ENCODE measurements at places on chromosomes 13 and 19. TPM values are rescaled to one million over a fixed set of nuclear protein-coding genes. Genes with fewer than 3 reads are reported as not detected.

The ANKLE1 gene
- total RNA-seq = 0.44 TPM

The B3GNT8 gene
- total RNA-seq = 2.2 TPM

The CRYL1 gene
- 18.3 TPM for total RNA-seq

The SPIB gene
- not detected for total RNA-seq

The CPT1C gene
- 14.1 TPM for total RNA-seq

The OR10H5 gene
- total RNA-seq = not detected

The NRTN gene
- 0.99 TPM for total RNA-seq

The TEX29 gene
- 0.20 TPM for total RNA-seq

The MATK gene
- total RNA-seq = 0.22 TPM

The KCNRG gene
- 5.9 TPM for total RNA-seq

DNA sequence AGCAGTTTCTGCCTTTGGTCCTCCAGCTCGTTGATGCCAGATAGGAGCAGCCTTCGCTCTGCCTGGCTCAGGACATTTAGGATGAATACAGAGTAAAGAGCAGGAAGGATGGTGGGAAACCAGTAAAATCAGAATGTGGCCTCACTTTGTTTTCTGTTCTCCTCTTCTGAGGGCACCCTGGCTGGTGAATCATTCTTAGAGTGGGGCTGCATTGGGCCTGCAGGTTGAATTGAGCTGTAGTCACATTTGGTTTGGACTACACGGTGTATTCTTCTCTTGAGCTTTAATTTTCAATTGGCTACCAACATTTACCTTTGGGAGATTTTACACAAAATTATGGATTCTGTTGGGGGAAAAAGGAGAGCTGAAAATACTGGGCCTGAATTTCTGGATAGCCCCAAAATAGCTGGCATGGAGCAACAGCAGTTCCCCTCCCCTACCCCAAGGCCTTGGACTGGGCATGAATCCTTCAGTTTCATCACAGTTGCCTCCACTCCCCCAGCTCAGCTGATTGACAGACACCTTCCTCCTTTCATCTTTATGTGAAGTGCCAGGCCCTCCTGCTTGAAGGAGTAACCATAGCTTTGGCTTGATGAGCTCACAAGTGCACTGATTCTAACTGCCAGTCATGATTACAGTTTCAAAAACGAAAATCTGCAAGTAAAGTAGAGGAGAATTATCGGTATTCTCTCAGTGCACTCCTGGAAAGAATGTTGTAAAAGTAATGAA is 24.3 kb downstream of the ERCC5 start:
- DNase-seq = no peak

DNA sequence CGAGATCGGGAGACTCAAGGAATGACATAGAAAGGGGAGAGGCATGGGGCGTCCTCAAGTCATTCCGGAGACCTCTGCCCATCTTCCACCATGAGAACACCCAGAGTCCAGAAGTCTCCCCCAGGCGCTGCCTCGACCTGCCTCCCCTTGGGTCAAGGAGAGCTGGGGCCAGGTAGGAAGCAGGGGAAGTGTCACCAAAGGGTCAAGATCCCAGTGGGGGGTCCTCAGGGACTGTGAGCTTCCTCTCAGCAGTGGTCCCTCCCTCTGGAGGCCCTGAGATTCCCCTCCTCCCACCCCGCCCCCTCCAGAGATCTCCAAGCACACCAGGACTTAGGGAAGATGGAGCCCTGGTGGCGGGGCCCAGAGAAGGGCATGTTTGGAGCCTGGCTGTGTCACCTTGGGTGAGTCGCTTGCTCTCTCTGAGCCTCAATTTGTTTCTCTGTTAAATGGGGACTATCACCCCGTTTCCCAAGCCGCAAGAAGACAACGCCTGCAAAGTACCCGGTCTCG is 919 bp downstream of the DACT3 start:
- no peak for DNase-seq

DNA sequence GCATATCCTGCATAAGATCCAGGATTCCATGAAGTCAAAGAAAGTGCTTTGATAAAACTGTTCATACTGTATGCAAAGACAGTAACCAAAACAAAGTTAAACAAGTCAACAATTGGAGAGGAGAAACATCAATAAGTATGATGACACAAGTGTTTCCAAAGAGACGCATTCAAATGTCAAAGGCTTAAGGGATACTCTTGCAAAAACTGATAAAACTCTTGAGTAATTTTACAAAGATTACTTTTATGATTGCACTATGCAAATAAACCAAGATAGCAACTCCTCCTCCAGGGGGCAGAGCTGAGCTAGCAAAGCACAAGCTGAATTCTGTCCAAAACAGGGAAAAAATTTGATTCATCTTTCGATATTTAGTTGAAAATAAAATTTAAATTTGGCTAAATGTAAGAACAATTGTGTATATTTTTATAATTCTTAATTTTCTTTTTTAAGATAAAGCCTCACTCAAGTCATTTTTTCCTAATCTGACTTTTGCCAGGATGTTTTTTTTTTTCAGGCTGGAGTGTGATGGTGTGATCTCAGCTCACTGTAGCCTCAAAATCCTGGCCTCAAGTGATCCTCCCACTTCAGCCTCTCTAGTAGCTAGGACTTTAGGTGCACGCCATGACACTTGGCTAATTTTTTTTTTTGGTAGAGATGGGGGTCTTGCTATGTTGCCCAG is 84.0 kb downstream of the MZT1 start:
- peak; percentile 60 for DNase-seq

- DNase-seq = no peak
These were observed 7.8 kb downstream of the ZSCAN5B start for GRCh38 chr19:56189785-56190184.

- no peak for DNase-seq
These were observed 84.8 kb downstream of the ZNF728 start for GRCh38 chr19:22918221-22918620.

DNA sequence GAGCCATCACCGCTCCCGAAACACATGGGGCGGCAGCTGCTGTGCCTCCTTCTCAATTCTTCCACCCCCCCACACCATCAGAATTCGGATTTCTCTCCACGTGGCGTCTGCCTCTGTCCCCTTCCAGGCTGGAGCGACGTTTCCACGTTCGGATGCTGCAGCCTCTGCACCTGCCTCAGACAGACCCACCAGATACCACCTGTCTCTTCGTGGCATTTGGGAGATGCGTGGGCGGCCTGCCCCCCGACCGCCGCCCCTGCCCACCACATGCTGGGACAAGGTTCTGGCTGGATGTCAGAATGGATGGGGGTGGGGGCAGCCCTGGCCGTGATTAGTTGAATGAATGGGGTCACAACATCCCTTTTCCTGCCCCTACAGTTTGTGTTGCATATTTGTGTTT is 90.0 kb downstream of the SLC7A1 start:
- DNase-seq = no peak
